ENCODE measurements at places on chromosomes 5 and 9. TPM values are rescaled to one million over a fixed set of nuclear protein-coding genes. Genes with fewer than 3 reads are reported as not detected.
A peak's percentile ranks its signal among the peaks of the same experiment; 100 is the strongest.

DNA sequence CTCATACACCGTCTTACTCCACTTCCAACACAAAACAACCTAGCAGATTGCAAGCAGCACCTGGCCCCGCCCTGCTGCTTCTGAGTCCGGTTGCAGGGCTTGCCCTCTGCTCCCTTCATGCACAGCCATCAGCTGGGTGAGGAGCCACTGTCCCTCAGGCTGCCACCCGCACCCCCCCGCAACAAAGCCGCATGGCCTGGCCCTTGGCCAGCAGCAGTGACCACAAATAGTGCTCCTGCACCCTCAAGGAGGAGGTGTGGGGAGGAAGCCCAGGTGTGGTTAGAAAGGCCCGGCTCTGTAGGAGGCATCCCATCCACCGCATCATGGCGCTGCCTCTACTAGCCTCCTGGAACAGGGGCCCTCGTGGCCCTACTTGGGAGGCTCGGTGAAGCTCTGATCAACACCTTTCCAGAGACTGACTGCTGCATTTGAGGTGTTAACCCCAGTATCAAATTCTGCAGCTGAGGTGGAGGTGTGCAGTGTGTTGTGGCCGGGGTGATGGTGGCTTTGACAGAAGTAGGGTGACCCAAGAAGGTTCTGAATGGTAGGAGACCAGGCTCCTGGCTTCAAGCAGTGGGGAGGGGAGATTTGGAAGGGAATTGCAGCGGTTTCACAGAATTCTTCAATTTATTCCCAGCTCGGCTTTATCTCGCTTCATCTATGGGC is 52.7 kb downstream of the WNK2 start:
- no peak overlapping the region for H3K27ac ChIP-seq
- H3K4me1 ChIP-seq, result no peaks in the 10 kb centered on the region
- DNase-seq, result no peak
- no peak overlapping the region for H3K4me3 ChIP-seq

Gene CCL27
- total RNA-seq, result 0.49 TPM

DNA sequence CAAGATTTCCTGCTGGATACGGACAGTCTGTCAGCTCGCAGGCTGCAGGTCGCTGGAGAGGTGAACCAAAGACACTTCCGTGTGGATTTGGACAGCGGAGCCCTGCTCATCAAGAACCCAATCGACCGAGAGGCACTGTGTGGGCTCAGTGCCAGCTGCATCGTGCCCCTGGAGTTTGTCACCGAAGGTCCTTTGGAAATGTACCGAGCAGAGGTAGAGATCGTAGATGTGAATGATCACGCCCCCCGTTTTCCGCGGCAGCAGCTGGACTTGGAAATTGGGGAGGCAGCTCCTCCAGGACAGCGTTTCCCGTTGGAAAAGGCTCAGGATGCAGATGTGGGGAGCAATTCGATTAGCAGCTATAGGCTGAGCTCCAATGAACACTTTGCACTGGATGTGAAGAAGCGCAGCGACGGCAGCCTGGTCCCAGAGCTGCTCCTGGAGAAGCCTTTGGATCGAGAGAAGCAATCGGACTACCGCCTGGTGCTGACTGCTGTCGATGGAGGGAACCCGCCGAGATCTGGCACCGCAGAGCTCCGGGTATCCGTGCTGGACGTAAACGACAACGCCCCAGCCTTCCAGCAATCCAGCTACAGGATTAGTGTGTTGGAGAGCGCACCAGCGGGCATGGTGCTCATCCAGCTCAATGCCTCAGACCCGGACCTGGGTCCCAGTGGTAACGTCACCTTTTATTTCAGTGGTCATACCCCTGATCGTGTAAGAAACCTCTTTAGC is 658 bp downstream of the PCDHGC4 start:
- DNase-seq, result no peak
- no peaks in the 10 kb centered on the region for H3K27me3 ChIP-seq
- H3K36me3 ChIP-seq, result peaks cover 11% of the 10 kb centered on the region

GRCh38 chr5:32273821-32274220 is 38.9 kb downstream of the MTMR12 start:
- no peak for DNase-seq
- no peaks in the 10 kb centered on the region for H3K4me1 ChIP-seq
- H3K27me3 ChIP-seq, result no peaks in the 10 kb centered on the region
- no peak overlapping the region for H3K27ac ChIP-seq
- H3K36me3 ChIP-seq, result peaks cover 37% of the 10 kb centered on the region
- no peak overlapping the region for H3K4me3 ChIP-seq

Gene FOXI1
- not detected for total RNA-seq

DNA sequence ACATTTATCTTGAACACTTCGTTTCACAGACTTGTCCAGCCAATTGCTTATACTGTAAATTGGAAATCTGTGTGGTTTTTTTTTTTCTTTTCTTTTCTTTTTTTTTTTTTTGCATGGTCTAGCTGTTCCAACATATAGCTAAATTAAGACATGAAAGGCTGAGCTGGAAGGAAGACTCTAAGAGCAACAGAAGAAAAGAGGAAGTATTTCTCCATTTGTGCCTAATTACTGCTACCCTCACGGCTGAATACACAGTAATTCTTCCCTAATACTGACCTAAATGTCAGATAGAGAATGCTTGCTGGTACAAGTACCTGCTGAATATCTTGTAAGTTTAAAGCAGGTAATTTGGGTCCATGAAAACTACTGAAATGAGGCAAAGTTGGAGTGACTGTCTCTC is 11.0 kb upstream of the HAPLN1 start:
- no peaks in the 10 kb centered on the region for H3K4me1 ChIP-seq
- no peaks in the 10 kb centered on the region for H3K36me3 ChIP-seq
- H3K27ac ChIP-seq, result no peak overlapping the region
- peaks cover 18% of the 10 kb centered on the region for H3K27me3 ChIP-seq
- H3K4me3 ChIP-seq, result no peak overlapping the region

GRCh38 chr5:156164306-156164705 is 162.7 kb upstream of the SGCD start:
- no peaks in the 10 kb centered on the region for H3K36me3 ChIP-seq
- no peak overlapping the region for H3K27ac ChIP-seq
- H3K27me3 ChIP-seq, result no peaks in the 10 kb centered on the region
- H3K4me1 ChIP-seq, result no peaks in the 10 kb centered on the region
- DNase-seq, result no peak

GRCh38 chr5:160649304-160649703 is 202.7 kb downstream of the ATP10B start:
- H3K27ac ChIP-seq, result no peak overlapping the region
- no peaks in the 10 kb centered on the region for H3K27me3 ChIP-seq
- DNase-seq, result peak; percentile 56
- H3K4me3 ChIP-seq, result no peak overlapping the region

DNA sequence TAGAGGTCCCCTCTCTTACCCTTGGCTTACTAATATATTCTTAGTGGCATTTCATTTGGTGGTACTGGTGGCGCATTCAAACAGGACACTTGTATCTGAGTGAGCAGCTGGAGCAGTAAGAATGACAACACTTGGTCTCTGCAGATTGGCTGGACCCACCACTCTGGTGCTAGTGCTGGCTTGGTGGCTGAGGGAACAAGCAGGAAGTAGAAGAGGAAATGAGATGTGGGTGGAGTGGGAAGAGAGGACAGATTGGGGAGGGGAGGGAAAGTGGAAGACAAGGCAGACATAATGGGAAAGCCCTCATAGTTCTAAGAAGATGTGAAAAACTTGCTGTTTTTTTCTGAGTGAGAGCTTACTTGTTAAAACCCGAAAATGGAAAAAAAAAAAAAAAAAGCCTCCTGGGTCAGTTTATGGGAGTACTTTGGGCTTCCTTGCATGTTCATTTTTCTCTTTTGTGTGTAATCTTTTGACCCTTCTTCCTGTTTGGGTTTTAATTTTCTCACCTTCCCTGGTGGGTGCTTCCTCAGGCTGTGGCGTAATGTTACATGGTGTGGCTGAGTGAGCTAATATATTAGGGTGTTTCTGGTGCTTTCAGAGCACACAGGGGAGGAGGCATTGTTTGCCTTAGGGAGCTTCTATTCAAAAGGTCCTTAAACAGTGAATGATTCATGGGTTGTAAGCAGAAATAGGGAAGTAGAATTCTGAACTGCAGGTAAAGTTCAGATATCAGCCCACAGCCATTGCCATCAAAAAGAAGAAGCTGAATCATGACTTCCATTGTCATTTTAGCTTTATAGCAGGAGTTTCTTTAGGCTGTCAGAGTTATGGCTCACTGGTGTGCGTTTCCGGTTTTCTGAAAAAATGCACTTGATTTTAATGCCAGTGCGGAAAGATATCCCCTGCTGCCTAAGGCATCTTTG is 52.3 kb downstream of the TLE4 start:
- peak; percentile 57 for DNase-seq
- no peaks in the 10 kb centered on the region for H3K36me3 ChIP-seq
- H3K4me1 ChIP-seq, result peaks cover 14% of the 10 kb centered on the region
- no peaks in the 10 kb centered on the region for H3K27me3 ChIP-seq

DNA sequence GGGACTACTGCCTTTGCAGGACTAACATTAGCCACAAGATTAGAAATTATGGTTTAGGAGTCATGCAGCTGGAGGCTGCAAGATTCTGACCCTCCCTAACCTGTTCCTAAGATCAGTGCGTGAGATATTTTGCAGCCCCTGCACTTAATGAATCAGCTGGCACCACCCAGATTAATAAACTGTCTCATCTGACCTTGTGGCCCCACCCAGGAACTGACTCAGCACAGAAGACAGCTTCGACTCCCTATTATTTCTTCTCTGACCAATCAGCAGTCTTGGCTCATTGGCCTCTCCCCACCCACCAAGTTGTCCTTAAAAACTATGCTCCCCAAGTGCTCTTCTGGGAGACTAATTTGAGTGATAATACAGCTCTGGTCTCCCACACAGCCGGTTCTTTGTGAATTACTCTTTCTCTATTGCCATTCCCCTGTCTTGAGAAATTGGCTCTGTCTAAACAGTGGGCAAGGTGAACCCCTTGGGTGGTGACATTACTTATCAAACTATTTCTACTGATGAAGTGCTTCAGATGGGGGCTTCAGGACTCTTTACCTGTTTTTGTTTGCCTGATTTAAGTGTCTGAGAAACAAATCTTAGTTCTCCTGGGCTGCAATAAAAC is 17.0 kb downstream of the CTSL start:
- no peaks in the 10 kb centered on the region for H3K4me1 ChIP-seq
- H3K27me3 ChIP-seq, result no peaks in the 10 kb centered on the region
- peak; percentile 9 for DNase-seq
- H3K4me3 ChIP-seq, result no peak overlapping the region
- H3K36me3 ChIP-seq, result no peaks in the 10 kb centered on the region

DNA sequence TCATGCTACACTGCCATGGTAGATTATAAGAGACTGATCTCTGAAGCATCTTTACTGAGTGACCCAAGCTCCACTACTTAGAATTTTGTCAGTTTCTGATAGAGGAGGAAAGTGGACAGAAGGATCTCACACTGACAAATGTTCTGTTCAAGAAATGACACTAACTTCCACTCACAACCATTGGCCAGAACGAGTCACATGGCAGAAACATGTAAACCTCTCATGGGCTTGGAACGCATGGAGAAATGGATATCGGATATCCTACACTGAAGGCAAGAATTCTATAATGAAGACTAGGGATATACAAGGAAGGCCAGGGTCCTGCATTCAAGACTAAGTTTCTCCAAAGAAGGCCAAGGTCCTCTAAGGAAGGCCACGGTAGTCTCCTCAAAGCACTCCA is 31.1 kb downstream of the EGFLAM start:
- H3K27me3 ChIP-seq, result no peaks in the 10 kb centered on the region
- no peak overlapping the region for H3K4me3 ChIP-seq
- no peak for DNase-seq
- H3K4me1 ChIP-seq, result peaks cover 9% of the 10 kb centered on the region

DNA sequence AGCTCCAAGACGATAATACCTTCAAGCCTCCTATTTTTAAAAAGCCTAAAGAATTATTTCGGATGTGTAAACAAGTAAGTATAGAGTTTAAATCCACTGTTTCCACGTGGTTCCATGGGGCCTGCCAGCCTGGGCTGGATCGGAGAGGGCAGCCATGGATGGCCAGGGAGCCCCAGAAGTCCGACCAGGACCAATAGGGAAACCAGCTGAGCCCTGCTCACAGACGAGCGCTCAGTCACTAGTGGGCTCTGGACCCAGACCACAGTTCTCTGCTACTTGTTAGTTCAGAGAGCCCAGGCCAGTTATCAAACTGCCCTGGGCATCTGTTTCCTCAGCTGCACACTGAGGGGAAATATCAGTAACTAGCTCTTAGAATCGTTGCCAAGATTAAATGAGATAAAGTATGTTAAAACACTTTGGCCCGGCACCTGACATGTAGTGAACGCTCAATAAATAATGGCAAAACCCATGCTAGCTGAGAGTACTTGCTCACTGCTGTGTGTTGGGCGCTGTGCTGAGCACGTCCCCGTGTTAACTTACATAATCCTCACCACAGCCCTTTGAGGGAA is 124.8 kb downstream of the RGS3 start:
- no peak for DNase-seq
- H3K4me1 ChIP-seq, result no peaks in the 10 kb centered on the region
- H3K27ac ChIP-seq, result no peak overlapping the region
- H3K4me3 ChIP-seq, result no peak overlapping the region
- no peaks in the 10 kb centered on the region for H3K27me3 ChIP-seq

GRCh38 chr9:126635661-126636439 is 22.1 kb downstream of the LMX1B start:
- H3K27me3 ChIP-seq, result no peaks in the 10 kb centered on the region
- no peaks in the 10 kb centered on the region for H3K36me3 ChIP-seq
- H3K4me1 ChIP-seq, result no peaks in the 10 kb centered on the region
- no peak overlapping the region for H3K4me3 ChIP-seq
- no peak for DNase-seq
- H3K27ac ChIP-seq, result no peak overlapping the region

GRCh38 chr5:11248966-11249365 is 487.9 kb upstream of the DAP start:
- no peaks in the 10 kb centered on the region for H3K36me3 ChIP-seq
- H3K27ac ChIP-seq, result no peak overlapping the region
- H3K4me1 ChIP-seq, result peaks cover 6% of the 10 kb centered on the region

DNA sequence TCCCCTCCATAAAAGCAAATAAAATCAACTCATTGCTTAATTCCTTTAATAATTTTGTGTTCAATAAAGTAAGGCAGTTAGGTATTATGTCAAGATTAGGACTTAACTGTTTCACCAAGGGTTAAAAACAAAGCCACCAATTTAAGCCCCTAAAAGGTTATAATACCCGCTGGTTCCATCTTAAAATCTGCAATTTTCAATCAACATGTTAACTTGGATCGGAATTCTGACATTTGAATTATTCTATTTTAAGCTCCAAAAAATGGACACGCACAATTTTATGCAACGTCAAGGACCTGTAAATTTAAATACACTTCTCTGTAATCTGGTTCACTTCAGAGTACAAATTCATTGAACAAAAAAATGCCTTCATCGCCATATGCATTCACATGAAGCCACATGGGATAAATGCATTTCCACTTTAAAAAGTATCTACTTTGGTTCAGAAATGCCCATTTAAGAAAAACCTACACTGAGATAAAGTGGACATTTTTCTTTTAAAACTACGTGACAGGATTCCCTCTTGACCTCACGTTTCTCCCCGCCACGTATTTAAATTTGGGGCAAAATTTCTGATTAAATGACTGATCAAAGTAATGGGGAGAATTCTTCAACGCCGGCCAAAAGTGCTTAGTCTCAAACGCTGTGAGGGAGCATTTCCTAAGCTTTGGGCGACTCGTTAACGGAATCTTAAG is 721 bp downstream of the GIN1 start:
- no peaks in the 10 kb centered on the region for H3K27me3 ChIP-seq
- H3K4me1 ChIP-seq, result peaks cover 23% of the 10 kb centered on the region
- no peak for DNase-seq
- H3K4me3 ChIP-seq, result peak overlapping the region; percentile 83
- peaks cover 6% of the 10 kb centered on the region for H3K36me3 ChIP-seq
